ENCODE measurements at places on chromosomes 16 and 17.

DNA sequence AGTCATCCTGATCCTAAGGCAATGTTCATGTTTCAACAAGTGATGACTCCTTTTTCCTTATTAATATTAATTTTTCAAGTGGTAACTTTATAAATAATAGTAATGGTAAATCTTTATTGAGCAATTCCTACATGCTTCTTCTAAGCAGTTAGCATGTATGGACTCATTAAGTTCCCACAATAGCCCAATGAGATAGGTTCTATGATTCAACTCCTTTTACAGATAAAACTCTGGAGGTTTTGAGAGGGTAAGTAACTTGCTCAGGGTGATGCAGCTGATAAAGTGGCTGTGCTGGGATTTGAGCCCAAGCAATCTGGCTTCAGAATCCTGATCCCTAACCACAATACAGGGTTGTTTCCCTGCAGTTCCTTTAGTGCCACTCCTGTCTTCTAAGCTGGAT lies 25.3 kb downstream of the SLC47A1 start:
- DNase-seq: no peak

DNA sequence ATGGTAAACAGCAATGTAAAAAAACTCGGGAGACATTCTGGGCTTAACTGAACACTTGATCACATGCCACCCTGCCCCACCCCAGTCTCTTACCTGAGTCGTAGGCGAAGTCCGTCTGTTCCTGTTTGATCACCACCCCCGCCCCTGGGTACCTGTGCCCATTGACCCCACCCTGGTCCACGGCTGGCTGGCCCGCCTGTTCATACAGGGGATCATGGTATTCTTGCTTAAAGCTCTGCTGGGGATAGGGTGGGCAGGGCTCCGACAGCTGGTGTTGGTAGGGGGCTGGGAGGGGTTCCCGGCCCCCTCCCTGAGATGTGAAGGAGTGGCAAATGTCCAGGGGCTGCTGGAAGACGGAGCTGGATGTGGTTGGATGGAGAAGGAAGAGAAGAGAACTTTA lies 13.6 kb downstream of the ETV4 start:
- DNase-seq: no peak

GRCh38 chr17:37802712-37803416 lies 58.0 kb upstream of the HNF1B start:
- DNase-seq: no peak

DNA sequence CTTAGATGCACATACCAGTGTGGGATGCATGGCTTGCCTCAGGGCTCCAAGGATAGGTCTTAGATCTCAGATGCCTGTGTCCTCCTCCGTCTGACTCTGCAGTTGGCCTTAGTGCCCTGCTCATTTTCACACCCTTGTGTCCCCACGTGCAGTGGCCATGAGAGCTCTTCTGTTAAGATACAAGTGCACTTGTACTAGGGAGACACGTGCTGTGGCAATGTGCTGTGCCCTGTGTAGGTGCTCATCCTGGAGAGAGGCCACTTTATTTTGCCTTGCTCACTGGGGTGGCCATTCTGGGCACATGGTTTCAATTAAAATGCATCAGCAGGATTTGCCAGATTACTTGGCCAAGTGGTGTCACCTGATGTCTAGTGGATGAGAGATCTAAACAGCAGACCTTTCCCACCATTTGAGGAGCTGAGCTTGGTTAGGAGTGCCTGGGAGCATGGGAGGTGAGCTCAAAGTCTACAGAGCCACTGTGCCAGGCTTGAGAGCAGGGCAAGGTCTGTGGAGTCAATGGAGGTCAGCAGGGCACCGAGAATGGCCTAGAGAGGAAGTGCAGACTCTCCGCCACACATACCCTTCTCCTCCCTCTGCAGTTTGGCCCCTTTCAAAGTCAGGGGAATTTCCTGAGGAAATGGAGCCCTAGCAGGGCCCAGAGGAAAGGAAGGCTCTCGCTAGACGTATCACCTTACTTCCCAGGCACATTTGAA lies 25.2 kb upstream of the SMPD3 start:
- no peak for DNase-seq

DNA sequence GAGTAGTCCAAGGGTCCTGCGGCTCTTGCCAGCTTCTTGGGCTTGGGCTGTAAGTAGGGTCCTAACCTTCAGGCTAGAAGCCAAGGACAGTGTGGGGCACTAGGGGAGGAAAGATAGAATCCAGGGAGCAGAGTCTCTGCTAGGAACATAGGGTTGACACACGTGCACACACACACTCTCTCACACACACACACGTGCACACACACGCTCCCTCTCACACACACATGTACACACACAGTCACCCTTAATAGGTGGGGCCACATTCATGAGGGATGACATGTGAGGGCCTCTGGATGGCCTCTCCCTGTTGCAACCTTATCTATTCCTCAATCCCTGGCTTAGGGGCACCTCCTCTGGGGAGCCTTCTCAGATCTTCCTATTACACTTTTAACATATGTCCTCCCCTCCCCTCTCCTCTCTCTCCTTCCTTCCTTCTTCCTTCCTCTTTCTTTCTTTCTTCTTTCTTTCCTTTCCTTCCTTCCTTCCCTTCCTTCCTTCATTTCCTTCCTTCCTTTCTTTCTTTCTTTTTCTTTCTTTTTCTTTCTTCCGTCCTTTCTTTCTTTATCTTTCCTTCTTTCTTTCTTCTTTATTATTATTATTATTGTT lies 3.1 kb downstream of the EPX start:
- no peak for DNase-seq

- DNase-seq: no peak
Measured at GRCh38 chr16:53998966-53999522, 287.5 kb downstream of the IRX3 start.

- no peak for DNase-seq
Measured at GRCh38 chr16:31696968-31697743, 169.5 kb downstream of the AHSP start.

DNA sequence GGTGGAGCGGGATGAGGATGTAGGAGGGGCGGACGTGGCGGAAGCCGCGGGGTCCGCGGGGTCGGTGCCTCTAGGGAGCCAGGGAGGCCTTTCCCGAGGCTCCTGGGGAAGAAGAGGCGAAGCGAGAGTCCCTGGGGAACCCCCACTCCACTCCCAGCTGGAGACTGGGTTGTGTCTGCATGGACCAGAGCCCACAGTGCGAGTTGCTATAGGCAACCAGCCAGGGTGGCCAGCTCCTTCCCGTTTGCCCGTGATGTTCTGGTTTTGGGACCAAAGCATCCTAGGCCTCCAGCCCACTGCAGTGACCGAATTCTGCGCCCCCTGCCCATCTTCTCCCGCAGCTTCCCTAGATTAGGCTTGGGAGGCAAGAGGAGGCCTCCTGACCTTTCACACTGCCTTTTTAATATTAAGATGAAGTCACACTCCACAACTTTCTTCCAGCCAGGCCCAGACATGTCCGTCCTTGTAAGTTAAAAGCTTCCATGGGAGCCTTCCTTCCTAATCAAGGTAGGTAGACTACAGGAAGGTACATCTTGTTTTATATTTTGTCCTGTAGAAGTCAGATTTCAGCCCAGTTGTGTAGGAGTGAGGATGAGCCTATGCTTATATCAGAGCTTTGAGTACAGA lies 469 bp downstream of the AMZ2 start:
- no peak for DNase-seq

DNA sequence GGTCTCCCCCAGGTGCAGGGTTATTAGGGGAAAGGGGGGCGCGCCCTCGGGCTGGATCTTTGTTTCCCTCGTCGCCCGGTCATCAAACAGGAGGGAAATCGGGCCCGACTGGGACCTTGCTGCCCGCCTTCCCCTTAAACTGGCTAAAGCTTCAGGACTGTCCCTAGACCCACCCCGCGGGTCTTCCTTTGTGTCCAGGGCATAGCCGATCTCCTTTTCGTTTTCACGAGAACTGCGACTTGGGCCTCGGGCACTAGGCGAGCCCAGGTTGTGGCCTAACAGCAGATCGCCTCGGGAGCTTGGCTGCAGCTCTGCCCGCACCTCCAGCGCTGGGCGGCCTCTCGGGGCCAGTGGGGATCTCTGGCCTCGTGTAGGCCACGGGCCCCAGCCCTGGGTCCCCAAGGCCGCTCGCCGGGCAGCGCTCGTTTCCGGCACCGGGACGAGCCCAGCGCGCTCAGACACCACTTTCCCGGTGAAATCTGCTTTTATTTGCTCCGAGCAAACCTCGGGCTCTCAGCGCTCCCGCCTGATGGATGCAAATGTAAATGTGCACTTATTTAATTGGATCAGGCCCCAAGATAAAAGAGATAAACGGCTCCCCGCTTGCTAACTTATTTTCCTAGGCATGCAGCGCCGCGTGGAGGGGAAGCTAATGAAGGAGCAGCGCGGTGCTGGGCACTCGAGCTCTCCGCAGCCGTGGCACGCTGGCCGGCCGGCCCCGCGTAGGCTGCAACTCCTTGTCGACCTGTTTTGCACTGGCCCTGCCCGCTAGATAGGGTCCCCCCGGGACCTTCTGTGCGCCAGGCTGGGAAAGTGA lies 7.8 kb downstream of the IRX5 start:
- no peak for DNase-seq

- no peak for DNase-seq
Measured at GRCh38 chr17:72176516-72176851, 55.7 kb downstream of the SOX9 start.

DNA sequence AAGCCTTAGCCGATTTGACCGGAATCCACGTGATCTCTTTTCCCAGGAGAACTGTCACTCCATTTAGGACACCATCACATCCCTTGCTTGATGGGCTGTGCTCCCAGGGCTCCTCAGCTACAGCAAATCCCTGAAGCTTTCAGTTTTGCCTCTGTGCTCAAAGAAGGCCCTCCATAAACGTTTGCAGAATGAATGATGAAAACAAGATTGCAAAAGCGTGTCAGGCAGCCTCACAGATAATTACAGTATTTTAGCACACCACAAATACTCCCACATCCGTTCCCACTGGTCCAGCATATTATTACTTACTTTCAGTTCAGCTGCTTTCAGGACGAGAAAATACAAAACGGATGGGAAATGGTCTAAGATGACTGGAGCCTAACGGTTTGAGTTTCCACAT lies 84.6 kb downstream of the USP31 start:
- no peak for DNase-seq

GRCh38 chr16:85046931-85047866 lies 19.6 kb downstream of the KIAA0513 start:
- no peak for DNase-seq

GRCh38 chr17:4539025-4539424 lies 16.2 kb downstream of the MYBBP1A start:
- DNase-seq: no peak

GRCh38 chr16:13425836-13426235 lies 494.1 kb upstream of the ERCC4 start:
- no peak for DNase-seq

GRCh38 chr16:14486520-14487303 lies 143.3 kb downstream of the PARN start:
- DNase-seq: no peak

GRCh38 chr16:66616592-66616991 lies 12.1 kb downstream of the CMTM3 start:
- no peak for DNase-seq

DNA sequence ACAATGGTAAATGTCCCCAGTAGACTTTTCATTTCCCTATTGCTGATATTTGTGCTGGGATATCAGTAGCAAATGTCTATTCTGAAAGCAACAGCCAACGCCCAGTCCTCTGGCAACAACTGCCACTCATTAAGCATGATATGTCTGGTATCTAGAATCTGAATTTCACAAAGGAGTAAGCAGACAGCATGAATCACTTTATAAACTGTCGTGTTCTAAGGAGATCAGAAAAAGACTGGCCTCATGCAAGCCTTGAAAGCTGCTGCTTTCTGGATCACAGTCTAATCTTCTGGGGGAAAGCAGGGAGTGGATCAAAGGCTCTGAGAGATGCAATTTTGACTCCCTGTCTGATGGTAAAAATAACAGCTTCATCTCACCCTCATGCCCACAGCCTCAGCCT lies 153.1 kb upstream of the NOG start:
- no peak for DNase-seq

GRCh38 chr17:68455901-68456338 lies 1.4 kb downstream of the WIPI1 start:
- DNase-seq: no peak

- no peak for DNase-seq
Measured at GRCh38 chr16:17374668-17375255, 96.0 kb downstream of the XYLT1 start.

DNA sequence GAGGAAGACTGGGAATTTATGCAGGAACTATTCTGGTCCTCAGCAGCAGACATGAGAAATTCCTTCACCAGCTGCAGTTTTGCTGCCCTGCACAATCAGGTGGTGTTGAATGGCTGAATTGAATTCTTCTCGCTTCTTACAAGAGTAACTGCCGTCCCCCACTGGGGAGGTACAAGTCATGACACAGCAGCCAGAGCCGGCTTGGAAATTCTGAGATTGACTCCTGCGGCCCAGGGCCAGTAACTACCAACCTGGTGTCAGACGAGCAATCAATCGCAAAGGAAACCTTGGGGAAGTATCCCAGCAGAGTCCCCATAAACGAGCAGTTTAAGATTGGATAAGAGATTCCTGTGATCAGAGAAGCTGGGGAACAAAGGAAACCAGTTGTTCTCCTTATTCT lies 30.7 kb downstream of the KNOP1 start:
- DNase-seq: no peak

GRCh38 chr17:45739786-45740185 lies 44.3 kb upstream of the CRHR1 start:
- DNase-seq: no peak

GRCh38 chr16:51569203-51569931 lies 418.3 kb upstream of the SALL1 start:
- DNase-seq: no peak

DNA sequence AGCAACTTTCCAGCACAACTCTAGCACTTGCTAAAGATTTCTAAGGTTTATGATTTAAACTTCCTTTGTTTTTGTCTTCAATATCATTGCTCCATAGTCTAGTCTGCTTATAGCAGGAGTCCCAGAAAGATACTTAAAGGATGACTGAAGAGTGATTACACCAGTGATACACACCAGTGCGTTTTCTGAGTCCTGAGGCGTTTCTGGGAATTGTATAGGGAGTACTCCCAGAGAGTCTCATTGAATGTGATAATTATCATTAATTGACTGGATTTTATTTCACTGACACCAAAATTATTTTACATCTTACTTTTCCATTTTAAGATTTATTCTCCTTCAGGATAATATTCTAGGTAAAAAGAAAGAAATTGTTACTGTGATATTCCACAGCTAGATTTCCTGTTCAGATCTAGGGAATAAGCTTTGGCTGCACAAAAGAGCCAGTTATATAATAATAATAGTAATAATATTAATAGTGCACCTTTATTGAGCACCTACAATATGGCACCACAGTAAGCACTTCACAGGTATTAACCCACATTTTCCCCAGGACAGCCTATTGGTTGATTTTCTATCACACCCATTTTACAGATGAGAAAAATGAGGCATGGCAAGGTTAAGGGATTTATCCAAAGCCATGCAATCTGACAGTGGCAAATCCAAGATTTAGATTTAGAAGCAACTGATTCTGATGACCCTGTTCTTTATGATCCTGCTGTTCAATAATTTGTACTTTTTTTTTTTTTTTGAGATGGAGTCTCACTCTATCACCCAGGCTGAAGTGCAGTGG lies 62.6 kb downstream of the IRX5 start:
- no peak for DNase-seq

DNA sequence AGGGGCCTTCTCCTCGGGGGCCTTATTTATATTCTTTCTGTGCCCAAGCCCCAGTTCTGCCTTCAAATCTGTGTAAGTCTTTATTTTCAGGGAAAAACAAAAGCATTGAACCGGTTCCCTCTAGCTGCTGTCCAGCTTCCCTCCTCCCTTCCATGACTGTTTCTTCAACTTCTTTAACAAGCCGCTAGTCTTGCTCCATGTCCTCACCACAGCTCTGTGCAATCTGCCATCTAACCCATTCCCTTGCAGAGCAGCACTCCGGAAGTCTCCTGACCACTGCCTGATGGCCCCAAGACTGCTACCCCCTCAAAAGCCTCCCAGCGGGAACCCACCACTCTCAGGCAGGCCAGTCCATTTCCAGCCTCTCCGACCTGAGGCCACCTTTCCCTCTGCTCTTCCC lies 16.9 kb downstream of the EMC8 start:
- DNase-seq: no peak

Measured in stimulated activated CD8-positive, alpha-beta memory T cell treated with anti-CD3 and anti-CD28 coated beads, Interleukin-12 subunit alpha, Interleukin-12 subunit beta, amount 100 ng/mL, for 4 hours (primary cell).